ENCODE measurements at places on chromosomes 1 and 21.

DNA sequence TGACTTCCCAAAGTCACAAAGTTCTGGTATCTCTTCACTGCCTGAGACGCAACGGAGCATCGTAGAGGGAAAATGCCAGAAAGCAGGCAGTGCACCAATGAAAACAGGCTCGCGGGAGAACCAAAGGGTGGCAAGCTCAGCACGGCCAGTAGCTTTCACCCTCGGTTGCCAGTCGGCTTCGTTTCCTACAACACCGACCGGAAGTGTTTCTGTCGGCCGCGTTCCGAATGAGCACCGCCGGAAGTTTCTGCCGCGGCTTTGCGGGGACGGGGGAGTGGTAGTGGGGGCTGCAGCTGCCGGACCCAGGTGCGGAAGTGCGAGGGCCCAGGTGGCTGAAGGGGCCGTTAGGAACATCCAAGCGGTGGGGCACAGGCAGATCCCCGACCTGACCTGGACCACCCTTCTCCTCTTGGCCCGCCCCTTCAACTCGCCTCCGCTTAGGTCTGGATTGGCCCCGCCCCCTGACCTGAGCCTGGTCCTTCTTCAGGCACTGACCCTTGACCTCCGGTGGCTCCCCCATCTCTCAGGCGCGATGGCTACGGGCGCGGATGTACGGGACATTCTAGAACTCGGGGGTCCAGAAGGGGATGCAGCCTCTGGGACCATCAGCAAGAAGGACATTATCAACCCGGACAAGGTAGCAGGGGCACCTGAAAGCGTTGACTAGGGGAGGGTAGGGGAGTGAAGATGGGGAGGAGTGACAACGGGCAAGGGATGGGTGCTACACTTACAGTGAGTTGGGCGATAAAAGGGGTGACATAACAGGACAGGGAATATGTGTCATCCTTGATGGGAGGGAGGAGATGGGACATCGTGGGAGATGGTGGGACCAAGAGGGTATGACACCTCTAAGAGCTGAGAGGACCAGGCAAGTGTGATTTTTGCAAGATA is at the start of gene DMAP1:
TSS of gene DMAP1 (plus strand) at position 250 of the 891 bp plus-strand sequence. CDS start at position 533, 283 bp downstream.
- peak; percentile 54 for DNase-seq

- no peak for DNase-seq
Observed at GRCh38 chr1:101278238-101278637, 41.4 kb downstream of the S1PR1 start.

DNA sequence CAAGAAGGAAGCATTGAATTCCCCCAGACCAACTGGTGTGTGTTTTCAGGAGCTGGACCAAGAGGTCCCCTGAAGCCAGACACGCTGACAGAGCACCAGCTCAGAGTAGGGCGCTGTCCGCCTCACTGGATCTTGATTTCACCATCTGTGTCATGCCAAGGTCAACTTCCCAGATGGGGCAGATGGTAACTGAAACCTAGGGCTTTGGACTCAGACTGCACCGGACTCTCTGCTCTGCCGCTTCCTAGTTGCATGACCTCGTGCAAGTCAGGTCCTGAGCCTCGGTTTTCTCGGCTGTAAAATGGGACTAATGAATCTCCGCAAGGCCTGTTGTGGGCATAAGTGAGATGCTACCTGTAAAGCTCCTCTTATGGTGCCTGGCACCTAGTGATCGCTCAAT is 17.9 kb upstream of the CASZ1 start:
- no peak for DNase-seq

DNA sequence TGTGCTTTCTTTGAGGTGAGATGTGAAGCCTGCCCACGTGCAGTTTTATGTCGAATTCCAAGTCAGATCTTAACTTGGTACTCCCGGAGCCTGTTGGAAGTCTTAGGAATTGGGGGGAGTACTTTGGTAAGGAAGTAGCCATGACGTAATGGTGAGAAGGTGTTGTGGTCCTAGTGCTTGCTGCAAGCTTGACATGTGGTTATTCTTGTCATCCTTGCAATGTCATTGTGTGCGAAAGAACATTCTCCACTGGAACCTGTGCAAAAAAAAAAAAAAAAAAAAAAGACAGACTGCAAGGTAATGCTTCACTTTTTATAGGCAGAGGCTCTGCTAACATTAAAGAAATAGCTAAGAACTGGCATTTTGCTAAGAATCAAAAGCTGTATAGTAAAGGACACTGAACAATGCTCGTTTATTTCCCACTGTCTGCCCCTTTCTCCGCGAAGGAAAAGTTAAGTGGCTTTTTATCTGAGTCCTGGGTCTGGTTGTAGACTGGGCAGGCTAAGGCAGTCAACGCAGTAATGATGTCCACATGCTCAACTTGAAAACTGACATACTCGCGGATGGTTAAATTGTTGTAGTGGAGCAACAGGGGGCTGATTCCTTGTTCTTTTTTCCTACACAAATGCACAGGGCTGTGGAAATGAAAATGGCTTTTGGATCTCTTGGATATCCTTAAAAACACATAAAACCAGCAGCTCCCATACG is 2.1 kb downstream of the KAZN start:
- no peak for DNase-seq
